Aorta (tissue), 5 donors: ENCODE measurements at places on chromosomes 11 and 22. TPM values are rescaled to one million over a fixed set of nuclear protein-coding genes. Genes with fewer than 3 reads are reported as not detected.

DNA sequence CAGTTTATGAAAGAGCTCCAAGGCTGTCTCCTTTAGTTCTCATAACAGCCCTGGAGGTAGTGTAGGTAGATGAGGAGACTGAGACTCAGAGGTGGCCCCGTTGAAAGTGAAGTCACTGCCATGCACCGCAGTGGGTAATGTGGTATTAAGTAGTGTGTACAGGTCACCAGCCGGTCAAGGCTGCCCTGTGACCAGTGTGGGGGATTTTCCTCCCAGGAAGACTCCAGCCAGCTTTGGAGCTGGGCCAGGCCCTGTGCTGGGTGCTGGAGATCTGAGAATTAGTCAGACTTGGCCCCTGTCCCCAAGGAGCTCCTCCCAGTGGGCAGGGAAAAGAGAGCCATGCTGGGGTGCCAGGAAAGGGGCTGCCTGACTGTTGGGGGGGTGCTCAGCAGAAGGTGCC lies 5.3 kb downstream of the OMP start:
- DNase-seq, result peak; percentile 90
- H3K4me3 ChIP-seq, result no peak overlapping the region
- H3K4me1 ChIP-seq, result no peaks in the 10 kb centered on the region
- H3K27ac ChIP-seq, result no peak overlapping the region
- H3K27me3 ChIP-seq, result no peaks in the 10 kb centered on the region

- H3K36me3 ChIP-seq, result no peaks in the 10 kb centered on the region
- no peaks in the 10 kb centered on the region for H3K4me1 ChIP-seq
- no peak overlapping the region for H3K4me3 ChIP-seq
- no peaks in the 10 kb centered on the region for H3K27me3 ChIP-seq
Observed at GRCh38 chr11:41917900-41918299, 458.4 kb upstream of the LRRC4C start.

GRCh38 chr22:47610764-47611163 lies 848.3 kb downstream of the TBC1D22A start:
- H3K4me3 ChIP-seq, result no peak overlapping the region
- H3K27ac ChIP-seq, result no peak overlapping the region
- no peaks in the 10 kb centered on the region for H3K4me1 ChIP-seq

DNA sequence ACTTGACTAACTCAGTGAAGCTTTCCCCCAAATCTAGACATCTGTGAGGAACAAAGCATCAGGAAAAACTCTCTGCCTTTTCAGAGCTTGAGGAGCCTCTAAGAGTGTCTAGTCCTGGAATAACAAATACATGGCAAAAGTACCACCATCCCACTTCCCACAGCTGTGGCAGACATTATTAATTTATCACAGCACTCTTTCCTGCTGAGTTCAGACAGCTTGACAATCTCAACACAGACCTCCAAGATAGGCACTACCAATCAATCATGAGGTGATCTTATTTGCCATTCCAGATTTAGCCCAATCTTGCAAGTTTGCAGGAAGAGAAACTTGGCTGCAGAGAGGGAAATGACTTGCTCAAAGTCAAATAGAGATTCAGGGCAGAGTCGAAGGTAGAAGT lies 202.8 kb downstream of the MN1 start:
- no peak overlapping the region for H3K4me3 ChIP-seq
- H3K36me3 ChIP-seq, result no peaks in the 10 kb centered on the region
- no peak overlapping the region for H3K27ac ChIP-seq
- DNase-seq, result no peak
- no peaks in the 10 kb centered on the region for H3K4me1 ChIP-seq

DNA sequence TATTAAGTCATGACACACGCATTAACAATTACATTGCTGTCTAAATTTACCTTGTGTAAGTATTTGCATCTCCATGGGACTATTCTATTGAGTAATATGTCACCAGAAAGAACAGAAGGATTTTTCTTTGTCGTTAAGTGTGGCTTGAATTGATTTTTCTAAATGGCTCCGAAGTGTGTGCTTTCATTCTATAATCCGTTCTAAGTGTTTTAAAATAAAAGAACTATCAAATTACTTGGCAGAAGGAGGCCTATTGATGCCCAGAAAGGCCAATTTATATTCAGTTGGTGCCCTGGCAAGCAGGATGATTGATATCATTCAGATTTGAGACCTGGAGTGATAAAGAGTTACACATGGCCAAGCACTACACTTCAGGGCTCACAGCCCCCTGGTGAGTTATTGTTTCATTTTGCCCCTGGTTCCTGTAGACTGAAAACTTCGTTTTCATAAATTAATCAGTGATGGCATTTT lies 538.9 kb upstream of the ANO5 start:
- no peak overlapping the region for H3K27ac ChIP-seq
- DNase-seq, result no peak
- H3K36me3 ChIP-seq, result no peaks in the 10 kb centered on the region
- no peaks in the 10 kb centered on the region for H3K4me1 ChIP-seq

- H3K4me3 ChIP-seq, result no peak overlapping the region
- no peak for DNase-seq
- no peaks in the 10 kb centered on the region for H3K36me3 ChIP-seq
- no peak overlapping the region for H3K27ac ChIP-seq
- peaks cover 6% of the 10 kb centered on the region for H3K4me1 ChIP-seq
Observed at GRCh38 chr11:76120513-76121101, 85.7 kb downstream of the WNT11 start.

DNA sequence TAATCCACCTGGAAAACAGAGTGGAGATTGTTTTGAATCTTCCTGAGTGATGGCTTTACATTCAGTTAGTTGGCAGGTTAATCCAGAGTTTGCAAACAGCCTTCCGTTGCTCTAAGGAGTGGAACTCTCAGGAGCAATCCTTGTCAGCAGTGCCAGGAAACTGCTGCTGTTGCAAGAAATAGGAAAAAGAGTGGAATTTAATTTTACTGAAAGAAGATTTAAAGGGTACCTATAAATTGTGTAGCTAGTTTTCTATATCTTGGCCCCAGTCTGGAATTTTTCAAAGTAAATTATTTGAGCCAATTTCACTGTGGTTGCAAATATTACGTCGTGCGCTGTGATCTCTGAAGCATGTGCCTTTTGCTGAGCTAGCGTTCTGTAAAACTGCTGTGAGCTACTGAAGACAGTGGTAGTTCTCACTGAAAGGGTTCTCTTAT lies 55.5 kb upstream of the SLC5A12 start:
- H3K4me1 ChIP-seq, result peaks cover 2% of the 10 kb centered on the region
- no peak overlapping the region for H3K4me3 ChIP-seq
- DNase-seq, result no peak
- no peaks in the 10 kb centered on the region for H3K36me3 ChIP-seq
- H3K27me3 ChIP-seq, result no peaks in the 10 kb centered on the region

DNA sequence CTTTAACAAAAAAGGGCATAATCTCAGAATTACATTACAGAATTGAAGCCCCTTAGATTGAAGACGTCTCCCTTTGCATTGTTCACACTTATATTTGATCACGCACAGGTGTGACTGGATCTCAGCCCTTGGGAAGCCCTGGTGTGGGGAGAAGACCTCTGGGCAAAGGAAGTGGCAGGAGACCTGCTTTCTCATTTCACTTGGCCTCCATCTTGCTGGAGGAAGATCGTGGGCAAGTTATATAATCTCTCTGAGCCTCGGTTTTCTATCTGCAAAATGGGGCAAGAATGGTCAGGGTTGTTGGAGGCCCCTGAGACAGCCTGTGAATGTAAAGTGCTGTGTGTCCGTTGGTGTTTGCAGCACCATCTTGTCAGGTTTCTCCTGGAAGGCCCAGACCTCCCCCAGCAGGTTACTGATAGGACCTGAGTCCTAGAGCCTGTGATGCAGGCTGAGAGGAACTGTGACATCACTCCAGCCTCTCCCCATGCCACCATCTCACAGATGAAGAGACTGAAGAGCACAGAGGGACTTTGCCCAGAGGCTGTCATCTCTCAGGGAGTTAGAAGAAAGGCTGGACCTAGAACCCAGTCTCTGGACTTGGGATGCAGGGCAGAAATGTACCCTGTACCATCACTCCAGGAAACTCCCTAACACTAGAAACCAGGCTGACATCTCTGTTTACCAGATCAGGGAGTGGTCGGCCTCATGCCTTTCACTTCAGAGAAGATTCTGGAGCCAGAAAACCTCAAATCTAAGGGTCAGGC lies 1.1 kb upstream of the APOA1 start:
- H3K27me3 ChIP-seq, result no peaks in the 10 kb centered on the region
- no peak overlapping the region for H3K27ac ChIP-seq
- no peaks in the 10 kb centered on the region for H3K36me3 ChIP-seq
- no peak overlapping the region for H3K4me3 ChIP-seq
- H3K4me1 ChIP-seq, result no peaks in the 10 kb centered on the region
- DNase-seq, result no peak

DNA sequence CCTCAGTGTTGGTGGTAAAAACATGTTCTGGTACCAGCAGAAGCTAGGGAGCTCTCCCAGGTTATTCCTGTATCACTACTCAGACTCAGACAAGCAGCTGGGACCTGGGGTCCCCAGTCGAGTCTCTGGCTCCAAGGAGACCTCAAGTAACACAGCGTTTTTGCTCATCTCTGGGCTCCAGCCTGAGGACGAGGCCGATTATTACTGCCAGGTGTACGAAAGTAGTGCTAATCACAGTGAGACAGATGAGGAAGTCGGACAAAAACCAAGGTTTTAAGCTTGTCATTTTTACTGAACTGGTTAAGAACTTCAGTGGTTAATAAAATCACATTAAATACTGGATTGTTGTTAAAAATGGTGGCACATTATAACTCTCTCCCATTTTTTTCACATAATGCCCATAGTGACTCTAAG lies 42.6 kb upstream of the VPREB1 start:
- H3K4me3 ChIP-seq, result no peak overlapping the region
- DNase-seq, result no peak
- no peaks in the 10 kb centered on the region for H3K27me3 ChIP-seq
- H3K36me3 ChIP-seq, result no peaks in the 10 kb centered on the region
- no peak overlapping the region for H3K27ac ChIP-seq

Gene TRPM5
- 0.25 TPM for polyA plus RNA-seq

- H3K4me1 ChIP-seq, result no peaks in the 10 kb centered on the region
- H3K36me3 ChIP-seq, result no peaks in the 10 kb centered on the region
- H3K27me3 ChIP-seq, result no peaks in the 10 kb centered on the region
Observed at GRCh38 chr11:46898396-46899095, 19.8 kb downstream of the LRP4 start.

DNA sequence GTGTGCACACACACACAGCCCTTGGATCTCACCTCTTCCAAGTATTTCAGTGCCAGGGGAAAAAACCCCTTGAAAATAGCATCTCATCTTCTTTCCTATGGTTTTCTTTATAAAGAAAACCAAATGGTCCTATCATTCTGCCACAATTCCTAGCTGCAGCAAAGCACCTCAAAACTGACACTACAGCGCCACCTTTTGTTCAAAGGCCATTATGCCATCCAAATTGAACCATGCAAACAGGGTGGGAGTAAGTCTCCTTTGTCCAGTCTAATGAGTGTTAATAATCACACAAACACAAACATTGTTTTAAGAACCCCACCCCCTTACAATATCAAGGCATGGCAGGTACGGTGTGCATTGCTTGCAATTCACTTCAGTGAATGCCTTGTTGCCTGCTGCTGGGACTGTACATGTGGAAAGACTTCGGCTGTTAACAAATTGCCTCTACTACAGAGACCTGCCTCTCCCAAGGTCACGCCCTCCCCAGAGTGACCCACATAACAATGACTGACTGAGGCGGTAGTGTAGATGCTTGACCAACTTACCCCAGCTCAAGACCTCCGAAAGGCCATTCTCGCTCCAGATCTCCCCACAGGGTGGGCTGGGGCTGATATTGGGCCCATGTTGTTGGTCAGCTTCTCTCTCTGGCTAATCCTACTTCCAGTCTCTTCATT lies 31.7 kb downstream of the FAM181B start:
- no peak for DNase-seq
- no peak overlapping the region for H3K4me3 ChIP-seq
- H3K4me1 ChIP-seq, result no peaks in the 10 kb centered on the region

DNA sequence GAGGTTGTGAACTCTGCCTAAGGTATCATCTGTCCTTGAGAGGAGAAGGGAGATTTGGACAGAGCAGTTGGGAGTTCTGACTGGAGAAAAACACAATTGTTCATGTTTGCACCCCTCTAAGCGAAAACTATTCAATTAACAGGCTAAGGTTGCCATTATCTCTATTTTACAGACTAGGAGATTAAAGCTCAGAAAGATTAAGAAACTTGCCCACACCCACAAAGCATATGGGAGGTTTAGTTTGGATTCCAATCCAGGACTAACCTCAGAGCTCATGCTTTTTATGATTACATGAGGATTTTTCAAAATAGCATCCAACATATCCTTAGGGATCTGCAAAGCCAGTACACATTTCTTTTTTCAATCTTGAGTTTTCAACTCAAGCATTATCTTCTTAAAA lies 22.0 kb downstream of the GAB2 start:
- H3K36me3 ChIP-seq, result peaks cover 2% of the 10 kb centered on the region
- no peaks in the 10 kb centered on the region for H3K27me3 ChIP-seq
- DNase-seq, result no peak
- H3K27ac ChIP-seq, result no peak overlapping the region
- H3K4me3 ChIP-seq, result no peak overlapping the region

GRCh38 chr11:76787271-76787670 lies 4.1 kb downstream of the TSKU start:
- peaks cover under 1% of the 10 kb centered on the region for H3K4me1 ChIP-seq
- no peak overlapping the region for H3K27ac ChIP-seq
- peak; percentile 17 for DNase-seq
- no peaks in the 10 kb centered on the region for H3K36me3 ChIP-seq
- H3K4me3 ChIP-seq, result no peak overlapping the region
- H3K27me3 ChIP-seq, result no peaks in the 10 kb centered on the region

DNA sequence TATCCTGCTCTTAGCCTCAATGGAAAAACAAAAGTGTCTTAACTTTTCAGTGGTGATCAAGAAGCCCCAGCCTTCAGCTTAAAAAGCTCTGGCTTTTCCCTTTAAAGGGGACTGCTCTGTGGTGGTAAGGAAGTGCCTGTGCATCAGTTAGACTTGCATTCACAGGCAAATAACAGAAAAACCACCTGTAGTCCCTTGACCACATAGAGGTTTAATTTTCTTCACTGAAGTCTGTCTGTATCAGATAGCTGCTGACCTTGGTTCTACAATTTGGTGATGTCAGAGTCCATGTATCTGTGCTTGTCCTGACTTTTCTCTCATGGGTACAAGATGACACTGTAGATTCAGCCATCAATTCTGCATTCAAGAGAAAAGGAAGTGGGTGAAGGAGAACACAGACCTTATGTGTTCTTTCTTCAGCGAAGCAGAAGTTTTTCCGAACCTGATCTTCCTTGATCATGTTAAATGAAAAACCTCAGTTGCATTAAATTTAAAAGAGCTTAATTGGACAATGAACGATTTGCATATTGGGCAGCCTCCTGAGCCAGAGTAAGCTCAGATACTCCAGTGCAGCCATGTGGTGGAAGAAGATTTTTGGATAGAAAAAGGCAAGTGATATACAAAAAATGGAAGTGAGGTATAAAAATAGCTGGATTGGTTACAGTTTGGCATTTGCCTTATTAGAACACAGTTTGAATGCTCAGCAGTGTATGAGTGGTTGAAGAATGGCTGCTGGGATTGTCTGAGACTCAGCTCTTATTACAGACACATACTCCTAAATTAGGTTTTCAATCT lies 43.2 kb upstream of the RDX start:
- no peak for DNase-seq
- no peaks in the 10 kb centered on the region for H3K27me3 ChIP-seq
- no peak overlapping the region for H3K27ac ChIP-seq
- H3K4me1 ChIP-seq, result no peaks in the 10 kb centered on the region
- no peaks in the 10 kb centered on the region for H3K36me3 ChIP-seq

Gene FDXACB1
- 0.95 TPM for polyA plus RNA-seq

- H3K27ac ChIP-seq, result no peak overlapping the region
- H3K36me3 ChIP-seq, result peaks cover 2% of the 10 kb centered on the region
- H3K27me3 ChIP-seq, result no peaks in the 10 kb centered on the region
- H3K4me3 ChIP-seq, result no peak overlapping the region
- H3K4me1 ChIP-seq, result no peaks in the 10 kb centered on the region
Observed at GRCh38 chr11:78476066-78476465, 58.4 kb upstream of the GAB2 start.

GRCh38 chr11:112610494-112610893 lies 349.8 kb upstream of the PLET1 start:
- H3K27me3 ChIP-seq, result no peaks in the 10 kb centered on the region
- H3K4me1 ChIP-seq, result peaks cover 16% of the 10 kb centered on the region
- H3K36me3 ChIP-seq, result no peaks in the 10 kb centered on the region
- no peak overlapping the region for H3K27ac ChIP-seq
- H3K4me3 ChIP-seq, result no peak overlapping the region
